ENCODE measurements at places on chromosomes 4 and X. TPM values are rescaled to one million over a fixed set of nuclear protein-coding genes. Genes with fewer than 3 reads are reported as not detected.

Gene DCAF12L1
- total RNA-seq, result not detected

Gene DGKK
- not detected for total RNA-seq

Gene FGF2
- 0.09 TPM for total RNA-seq

Gene PLCXD1
- total RNA-seq, result 41.1 TPM

Gene OTC
- not detected for total RNA-seq

Gene SUPT20HL2
- total RNA-seq, result not detected

Gene MAGEA11
- not detected for total RNA-seq

Gene PTCHD1
- not detected for total RNA-seq

Gene CEP135
- total RNA-seq, result 15.7 TPM

Gene TEX13B
- not detected for total RNA-seq

Gene RAB28
- total RNA-seq, result 19.0 TPM

Gene IL2RG
- 512 TPM for total RNA-seq

Gene SLITRK2
- not detected for total RNA-seq

Gene PLK4
- 66.1 TPM for total RNA-seq

Gene APELA
- not detected for total RNA-seq

Gene PPP4R3C
- not detected for total RNA-seq

Gene SPON2
- total RNA-seq, result 11.7 TPM

Gene LEF1
- total RNA-seq, result 29.4 TPM

Gene CTSO
- total RNA-seq, result 3.4 TPM

Gene GLRB
- total RNA-seq, result not detected

Gene ZMAT1
- 1.6 TPM for total RNA-seq

Gene TMEM156
- 18.5 TPM for total RNA-seq

Gene ZNF711
- total RNA-seq, result 0.26 TPM

Gene CXCL1
- total RNA-seq, result not detected

Gene RTL5
- 0.14 TPM for total RNA-seq

Gene MAP7D2
- 0.40 TPM for total RNA-seq

Gene HMGN5
- 2.8 TPM for total RNA-seq

Gene NUP54
- 46.8 TPM for total RNA-seq

Gene MAGEA9B
- not detected for total RNA-seq

Gene S100G
- total RNA-seq, result not detected

Gene SMR3B
- not detected for total RNA-seq

Gene GJB1
- not detected for total RNA-seq

Gene MID1
- 0.20 TPM for total RNA-seq

Gene GAB3
- 20.0 TPM for total RNA-seq

Gene SYP
- 1.9 TPM for total RNA-seq

Gene HHIP
- total RNA-seq, result not detected

Gene EMCN
- total RNA-seq, result not detected

Gene MND1
- total RNA-seq, result 25.2 TPM

Gene FAM47E
- 0.18 TPM for total RNA-seq

Gene SAGE1
- not detected for total RNA-seq

Gene SPANXD
- total RNA-seq, result not detected

Gene GPRIN3
- total RNA-seq, result 67.5 TPM

Gene GPRASP1
- total RNA-seq, result 1.7 TPM

Gene STOX2
- total RNA-seq, result not detected
